ENCODE measurements at places on chromosomes 5 and 9.

- no peak for DNase-seq
These were observed 47.9 kb upstream of the HSPA9 start for GRCh38 chr5:138623053-138623452.

DNA sequence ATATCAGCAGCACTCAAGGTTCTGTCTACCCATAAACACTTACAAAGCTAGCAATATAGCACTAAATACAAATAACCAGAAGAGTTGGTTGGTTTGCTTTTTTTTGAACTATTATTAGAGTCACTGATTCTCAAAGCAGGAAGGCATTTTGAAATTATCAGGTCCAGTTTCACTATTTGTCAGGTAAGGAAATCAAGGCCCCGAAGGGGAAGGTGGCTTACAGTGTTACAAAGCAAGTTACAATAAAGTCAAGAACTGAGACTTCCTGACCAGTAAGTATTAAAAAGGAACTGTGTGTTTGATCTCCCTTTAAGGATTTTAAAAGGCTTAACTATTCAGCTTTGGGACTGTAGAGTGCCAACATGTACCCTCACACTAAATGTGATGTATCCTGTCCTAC is 10.8 kb downstream of the C5orf15 start:
- DNase-seq: no peak

DNA sequence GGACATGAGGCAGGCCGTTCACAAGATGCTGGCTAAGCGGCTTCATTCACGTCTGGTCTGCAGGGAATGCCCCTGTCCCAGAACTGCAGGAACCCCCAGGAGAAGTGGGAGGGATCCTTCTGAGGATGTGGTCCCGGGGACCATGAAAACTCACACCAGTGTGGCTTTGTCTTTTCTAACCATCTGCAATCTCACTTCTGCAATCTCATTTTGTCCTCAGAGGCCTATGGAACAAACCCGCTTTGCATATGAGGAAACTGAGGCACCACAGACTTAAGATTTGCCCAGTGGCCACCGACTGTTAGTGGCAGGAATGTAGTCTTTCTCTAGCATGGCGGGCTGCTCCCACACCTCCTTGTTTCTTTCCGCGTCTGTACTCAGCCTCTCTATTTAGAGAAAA is 6.9 kb downstream of the CXCL14 start:
- no peak for DNase-seq

- no peak for DNase-seq
These were observed 13.6 kb downstream of the AHRR start for GRCh38 chr5:334903-335739.

DNA sequence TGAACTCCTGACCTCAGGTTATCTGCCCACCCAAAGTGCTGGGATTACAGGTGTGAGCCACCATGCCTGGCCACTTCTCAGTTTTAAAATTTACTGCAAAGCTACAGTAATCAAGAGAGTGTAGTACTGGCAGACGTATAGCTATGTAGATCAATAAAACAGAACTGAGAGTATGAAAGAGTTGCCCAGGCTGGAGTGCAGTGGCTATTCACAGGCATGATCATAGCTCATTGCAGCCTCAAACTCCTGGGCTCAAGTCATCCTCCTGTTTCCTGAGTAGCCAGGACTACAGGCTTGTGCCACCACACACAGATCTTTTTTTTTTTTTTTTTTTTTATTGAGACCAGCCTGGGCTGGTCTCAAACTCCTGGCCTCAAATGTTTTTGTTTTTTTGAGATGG is 26.5 kb upstream of the NCS1 start:
- DNase-seq: no peak

GRCh38 chr5:174533751-174534241 is 190.6 kb upstream of the MSX2 start:
- DNase-seq: no peak

- DNase-seq: peak; percentile 34
These were observed 75.2 kb upstream of the SMARCA2 start for GRCh38 chr9:1939926-1940368.

GRCh38 chr9:36963346-36963745 is 70.7 kb downstream of the PAX5 start:
- no peak for DNase-seq

DNA sequence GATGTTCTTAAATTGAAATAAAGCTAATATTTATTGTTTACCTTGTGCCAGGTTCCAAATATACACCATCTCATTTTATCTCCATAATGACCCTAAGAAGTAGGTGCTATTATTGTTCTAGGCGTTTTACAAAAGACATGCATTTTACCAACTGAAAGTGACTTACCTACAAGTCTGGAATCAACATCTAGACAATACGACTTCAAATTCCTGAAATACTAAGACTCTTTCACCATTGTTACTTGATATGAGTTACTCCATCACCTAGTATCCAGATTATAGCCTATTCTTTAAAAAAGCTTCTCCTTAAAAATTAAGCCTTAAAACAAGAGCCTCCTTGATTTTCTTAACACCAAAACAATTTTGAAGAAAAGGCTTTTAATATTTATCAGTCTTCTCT is 13.3 kb downstream of the HACD4 start:
- DNase-seq: no peak

GRCh38 chr9:38251036-38251860 is 141.3 kb upstream of the ALDH1B1 start:
- no peak for DNase-seq

- DNase-seq: no peak
These were observed 55.1 kb downstream of the NUP214 start for GRCh38 chr9:131180454-131180853.

- no peak for DNase-seq
These were observed 71.5 kb upstream of the ERBIN start for GRCh38 chr5:65854925-65855324.

DNA sequence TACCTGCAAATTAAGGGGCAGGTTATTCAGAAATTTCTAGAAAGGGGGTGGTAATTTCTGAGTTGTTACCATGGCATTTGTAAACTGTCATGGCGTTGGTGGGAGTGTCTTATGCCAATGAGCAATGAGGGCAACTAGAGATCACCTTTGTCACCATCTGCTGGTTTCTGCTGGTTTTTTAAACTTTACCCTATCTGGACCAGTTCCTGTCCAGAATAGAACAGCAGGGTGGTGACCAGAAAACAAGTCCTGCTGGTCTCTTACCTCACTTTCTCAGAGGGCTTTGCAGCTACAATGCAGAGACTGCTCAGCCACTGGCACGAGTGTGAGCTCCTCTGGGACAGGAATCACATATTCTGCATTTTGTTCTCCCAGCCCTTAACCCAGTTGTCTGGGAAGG is 51.4 kb downstream of the FAM114A2 start:
- no peak for DNase-seq

DNA sequence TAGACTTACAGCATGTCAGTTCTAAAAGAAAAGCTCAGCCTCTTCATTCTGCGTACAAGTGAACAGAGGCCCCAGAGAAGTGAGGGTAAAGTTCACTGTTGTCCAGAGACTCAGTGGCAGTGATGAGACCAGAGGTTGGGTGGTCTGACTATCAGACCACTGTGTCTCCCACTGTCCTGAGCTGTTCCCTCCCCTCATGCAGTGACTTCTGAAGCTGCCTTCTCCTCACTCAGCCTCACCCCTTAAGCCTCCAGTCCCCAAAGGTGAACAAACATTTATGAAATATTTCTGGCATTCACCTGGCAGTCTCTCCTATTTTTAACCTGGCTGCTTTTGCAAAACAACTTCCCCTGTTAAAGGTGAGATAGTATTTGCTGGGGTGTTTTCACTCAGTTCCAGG is 54.7 kb downstream of the ABLIM3 start:
- DNase-seq: no peak

DNA sequence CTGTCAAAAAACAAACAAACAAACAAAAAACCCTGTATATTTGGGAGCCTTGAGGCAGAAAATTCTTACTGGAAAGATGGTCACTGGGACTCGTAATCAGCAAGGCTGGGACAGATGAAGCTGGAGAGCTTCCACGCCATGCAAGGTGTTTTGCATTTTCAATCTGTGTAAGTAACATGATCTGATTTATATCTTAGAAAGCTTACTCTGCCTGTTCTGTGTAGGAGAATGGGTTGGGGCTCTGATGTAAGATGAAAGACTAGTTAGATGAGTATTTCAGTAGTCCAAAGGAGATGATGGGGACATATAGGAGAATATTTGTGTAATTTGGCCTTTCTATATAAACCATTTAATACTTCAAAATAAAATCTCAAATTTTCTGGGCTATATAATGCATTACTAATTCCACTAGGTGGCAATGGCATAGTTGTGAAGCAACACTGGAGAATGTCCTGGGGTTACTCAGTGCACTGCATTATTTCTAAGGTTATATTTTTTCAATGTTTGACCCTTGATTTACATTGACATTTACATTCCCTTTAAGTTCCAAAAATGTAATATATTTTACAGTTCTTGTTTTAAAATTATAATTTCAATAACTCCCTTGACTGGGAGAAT is 21.9 kb upstream of the FSD1L start:
- no peak for DNase-seq

DNA sequence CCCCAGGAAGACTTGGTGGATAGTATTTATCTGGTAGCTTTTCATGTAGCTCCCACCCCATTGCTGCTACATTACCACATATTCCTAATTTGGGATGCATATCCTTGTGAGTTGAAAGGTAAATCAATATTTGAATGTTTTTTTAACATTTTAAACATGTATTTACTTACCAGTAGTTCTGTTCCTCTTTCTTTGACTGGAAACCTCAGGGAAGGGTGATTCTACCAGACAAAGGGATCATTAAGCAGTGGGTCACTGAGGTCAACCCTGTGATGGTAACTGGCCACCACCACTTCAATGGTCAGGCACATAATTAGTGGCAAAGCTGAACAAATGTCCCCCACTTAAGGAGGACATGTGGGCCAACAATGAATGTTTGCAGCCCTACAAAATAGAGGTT is 27.2 kb upstream of the KLF9 start:
- DNase-seq: no peak

DNA sequence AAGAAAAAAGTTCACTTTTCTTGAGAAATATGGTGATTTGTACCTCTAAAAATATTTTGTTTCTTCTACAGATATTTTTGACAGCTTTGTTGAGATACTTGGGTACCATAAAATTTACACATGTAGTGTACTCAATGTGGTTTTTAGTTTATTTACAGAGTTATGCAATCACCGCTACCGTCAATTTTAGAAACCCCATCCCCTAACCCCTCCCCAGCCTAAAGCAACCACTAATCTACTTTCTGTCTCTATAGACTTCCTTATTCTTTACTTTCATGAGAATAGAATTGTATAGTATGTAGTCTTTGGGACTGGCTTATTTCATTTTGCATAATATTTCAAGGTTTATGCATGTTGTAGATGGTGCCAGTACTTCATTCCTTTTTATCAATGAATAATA is 45.0 kb upstream of the TDRD7 start:
- no peak for DNase-seq

DNA sequence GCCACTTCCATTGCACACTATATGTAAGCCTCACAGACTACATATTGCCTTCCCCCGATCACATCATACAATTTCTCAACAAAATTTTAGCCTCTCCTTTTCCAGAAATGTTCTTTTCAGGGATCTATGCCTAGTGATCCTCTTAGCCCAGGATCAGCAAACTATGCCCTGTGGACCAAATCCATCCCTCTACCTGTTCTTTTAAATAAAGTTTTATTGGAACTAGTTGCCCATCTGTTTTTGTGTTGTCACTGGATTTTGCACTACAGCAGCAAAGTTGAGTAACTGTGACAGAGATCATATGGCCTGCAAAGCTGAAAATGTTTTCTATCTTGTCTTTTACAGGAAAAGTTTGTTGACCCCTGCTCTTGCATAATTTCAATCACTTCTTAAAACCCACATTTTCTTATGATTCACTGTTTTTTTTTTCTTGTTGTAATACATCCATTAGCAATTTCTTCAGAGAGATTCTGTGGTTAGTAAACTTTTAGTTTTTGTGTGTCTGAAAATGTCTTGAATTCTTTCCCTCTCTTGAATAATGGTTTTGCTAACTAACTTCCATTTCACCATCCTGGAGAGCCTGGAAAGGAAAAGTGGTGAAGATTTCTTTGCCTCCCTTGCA is 7.1 kb downstream of the TXNDC8 start:
- DNase-seq: no peak

- no peak for DNase-seq
These were observed 821.2 kb downstream of the PTPRD start for GRCh38 chr9:9791611-9792010.

DNA sequence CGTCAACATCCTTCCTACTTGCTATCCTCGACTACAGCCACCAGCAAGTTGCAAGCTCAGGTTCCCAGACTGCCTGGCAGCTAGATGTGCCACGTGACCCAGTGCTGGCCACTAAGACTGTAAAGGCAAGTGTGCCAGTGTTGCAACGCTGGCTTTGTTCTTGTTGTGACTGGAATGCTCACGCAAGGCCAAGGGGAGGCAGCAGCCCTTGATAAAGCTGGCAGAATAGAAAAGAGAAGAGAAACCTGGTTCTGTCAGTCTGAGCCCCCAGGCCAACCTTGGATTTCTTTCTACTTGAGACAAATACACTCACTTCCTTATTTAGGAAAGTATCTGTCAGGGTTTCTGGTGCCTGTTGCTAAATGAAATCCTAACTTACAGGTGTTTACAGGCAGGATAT is 113.0 kb downstream of the KLHL3 start:
- DNase-seq: no peak

- DNase-seq: no peak
These were observed 286.2 kb downstream of the ACTL7B start for GRCh38 chr9:108569624-108570023.

- DNase-seq: no peak
These were observed 394.3 kb downstream of the OSTF1 start for GRCh38 chr9:75482566-75482965.

GRCh38 chr9:36006549-36007315 is 30.0 kb upstream of the RECK start:
- no peak for DNase-seq

DNA sequence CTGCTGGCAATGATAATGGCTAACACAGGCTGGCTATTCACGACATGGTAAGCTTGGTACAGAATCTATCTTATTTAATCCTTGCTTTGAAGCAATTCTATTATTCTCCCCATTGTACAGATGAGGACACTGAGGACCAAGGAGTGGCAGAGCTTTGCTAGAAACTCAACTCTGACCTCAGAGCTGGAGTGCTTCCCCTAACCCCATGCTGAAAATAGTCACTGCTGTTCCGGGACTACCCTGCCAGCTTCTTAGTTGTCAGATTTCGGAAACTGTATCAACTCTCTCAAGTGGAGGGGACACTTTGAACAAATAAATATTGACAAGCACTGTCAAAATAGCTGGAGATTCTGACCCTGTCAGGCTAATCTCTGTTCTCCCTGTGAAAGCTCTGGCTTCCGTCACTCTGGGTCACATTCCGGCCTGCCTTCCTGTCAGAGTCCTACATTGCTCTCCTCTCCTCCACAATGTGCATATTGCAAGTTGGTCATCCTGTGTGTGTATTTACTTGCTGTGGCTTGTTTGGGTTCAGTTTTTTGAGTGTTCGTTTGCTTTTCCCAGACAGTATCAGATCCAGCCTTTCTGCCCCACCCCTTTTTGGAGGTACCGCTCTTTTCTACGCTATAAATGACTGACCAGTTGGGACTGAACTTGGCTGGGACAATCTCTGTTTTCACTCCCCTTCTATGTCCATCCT is 134.3 kb upstream of the MAP1B start:
- DNase-seq: no peak

Data from NCI-H1930 (cell line).